Endothelial cell of coronary artery (primary cell): ENCODE measurements at places on chromosomes 7 and 10. TPM values are rescaled to one million over a fixed set of nuclear protein-coding genes. Genes with fewer than 3 reads are reported as not detected.

The DRGX gene
- total RNA-seq: not detected in 2 replicates

The NXPH1 gene
- not detected in 2 replicates for total RNA-seq

The KCNMA1 gene
- 0.27 and 5.9 TPM in 2 replicates for total RNA-seq

The CALHM3 gene
- not detected in 2 replicates for total RNA-seq

The OR2A25 gene
- not detected in 2 replicates for total RNA-seq

The CLRN3 gene
- total RNA-seq: 0.09 TPM in 2 replicates

The FAM25A gene
- total RNA-seq: not detected in 2 replicates

The GATA3 gene
- total RNA-seq: 0.09 and 0.19 TPM in 2 replicates

The UPK3BL1 gene
- 2.4 and 14.8 TPM in 2 replicates for total RNA-seq
